ENCODE measurements at places on chromosomes 4 and X. TPM values are rescaled to one million over a fixed set of nuclear protein-coding genes. Genes with fewer than 3 reads are reported as not detected.

DGAT2L6 gene
- total RNA-seq, result not detected

- DNase-seq, result no peak
These were observed 48.4 kb downstream of the ARFIP1 start for GRCh38 chr4:152828122-152828521.

EGF gene
- total RNA-seq, result 12.3 TPM

RTL3 gene
- 1.3 TPM for total RNA-seq

- peak; percentile 57 for DNase-seq
These were observed 532 bp downstream of the ZNF827 start for GRCh38 chr4:145937971-145938611.

- no peak for DNase-seq
These were observed 5.6 kb upstream of the KANTR start for GRCh38 chrX:53088136-53088974.

DNA sequence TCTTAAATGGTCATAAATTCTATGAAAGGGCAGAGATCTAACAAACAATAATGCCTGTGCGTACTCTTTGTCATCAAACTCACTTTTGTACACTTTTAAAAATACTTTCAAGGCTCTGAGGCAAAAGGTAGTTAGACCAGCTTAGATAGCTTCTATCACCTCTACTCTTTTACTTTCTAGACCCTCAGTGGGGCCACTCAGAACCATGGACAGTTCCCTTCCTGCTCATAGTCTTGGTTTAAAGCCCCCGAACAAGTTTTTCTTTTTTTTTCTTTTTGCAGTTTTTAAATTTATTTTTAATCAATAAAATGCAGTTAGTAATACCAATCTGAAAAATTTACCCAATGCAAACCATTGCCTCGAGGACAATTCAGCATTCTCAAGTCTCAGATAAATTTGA is 460.5 kb upstream of the CNKSR2 start:
- DNase-seq, result peak; percentile 33

GRCh38 chr4:133550436-133550835 is 401.3 kb downstream of the PCDH10 start:
- no peak for DNase-seq

GRCh38 chr4:26065833-26066232 is 151.8 kb downstream of the SMIM20 start:
- no peak for DNase-seq

DNA sequence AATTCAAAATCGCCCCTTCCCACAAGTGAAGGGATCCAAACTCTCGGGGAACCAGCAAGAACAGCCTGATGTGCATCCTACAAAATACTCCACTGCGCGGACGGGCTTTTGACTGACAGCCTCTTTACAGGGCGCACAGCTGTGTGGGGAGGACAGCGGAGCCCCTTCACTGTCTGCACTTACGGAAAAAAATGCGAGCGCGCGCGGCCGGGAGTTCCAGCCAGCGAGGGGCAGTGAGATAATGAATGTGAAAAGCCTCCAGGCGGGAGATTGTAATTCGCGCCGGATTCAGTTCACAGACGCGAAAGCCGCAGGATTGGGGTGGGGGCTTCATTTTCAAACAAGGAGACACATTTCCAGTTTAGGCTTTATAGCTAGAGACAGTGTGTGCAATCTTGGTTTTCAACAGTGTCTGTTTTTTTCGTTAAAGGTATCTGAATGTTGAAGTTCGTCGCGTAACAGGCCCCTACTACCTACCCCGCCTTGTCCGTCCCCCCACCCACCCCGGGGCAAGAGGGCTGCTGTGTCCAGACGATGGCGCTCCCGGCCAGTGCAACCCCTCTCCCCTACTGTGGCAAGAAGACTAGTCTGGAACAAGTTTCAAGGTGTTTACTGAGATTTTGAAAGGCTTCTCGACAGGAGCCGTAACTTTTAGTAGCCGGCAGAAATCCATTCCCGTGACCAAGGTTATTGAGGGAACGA is 1.7 kb upstream of the GPR50 start:
- DNase-seq, result no peak

CTBP1 gene
- total RNA-seq, result 179 TPM

TRO gene
- 78.0 TPM for total RNA-seq

DNA sequence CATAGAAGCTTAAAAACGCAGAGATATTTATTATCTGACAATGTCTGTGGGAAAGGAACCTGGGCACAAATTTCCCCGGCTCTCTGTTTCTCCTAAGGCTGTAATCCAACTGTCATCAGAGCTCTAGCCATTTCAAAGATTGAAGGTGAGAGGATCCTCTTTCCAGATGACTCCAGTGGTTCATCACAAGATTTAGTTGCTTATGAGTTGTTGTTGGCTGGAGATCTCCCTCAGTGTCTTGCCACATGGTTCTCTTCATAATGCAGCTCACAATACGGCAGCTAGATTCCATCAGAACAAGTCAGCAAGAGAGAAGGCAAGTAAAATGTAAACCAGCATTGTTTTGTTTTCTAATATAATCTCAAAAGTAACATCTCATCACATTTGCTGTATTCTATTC is 369.4 kb downstream of the GASK1B start:
- no peak for DNase-seq

DNA sequence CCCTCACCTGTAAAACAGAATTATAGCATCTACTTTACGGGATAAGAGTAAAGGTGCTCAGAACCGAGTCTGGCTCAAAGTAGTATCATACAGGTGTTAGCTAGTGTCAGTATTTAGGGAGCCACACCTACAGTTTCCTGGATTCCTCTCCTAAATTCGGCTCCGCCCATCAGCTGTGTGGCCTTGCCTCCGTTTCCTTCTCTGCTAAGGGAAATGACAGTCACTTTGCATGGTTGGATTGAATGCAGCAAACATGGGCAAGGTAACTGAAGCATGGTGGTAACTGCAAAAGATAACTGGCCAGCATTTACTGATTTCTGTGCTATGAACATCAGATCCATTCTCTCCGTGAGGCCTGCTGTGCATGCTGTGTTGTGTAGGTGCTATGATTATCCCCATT is 2.8 kb downstream of the PPP1R3F start:
- no peak for DNase-seq

MAGIX gene
- total RNA-seq, result 4.8 TPM

PARM1 gene
- total RNA-seq, result 1.3 TPM

DNA sequence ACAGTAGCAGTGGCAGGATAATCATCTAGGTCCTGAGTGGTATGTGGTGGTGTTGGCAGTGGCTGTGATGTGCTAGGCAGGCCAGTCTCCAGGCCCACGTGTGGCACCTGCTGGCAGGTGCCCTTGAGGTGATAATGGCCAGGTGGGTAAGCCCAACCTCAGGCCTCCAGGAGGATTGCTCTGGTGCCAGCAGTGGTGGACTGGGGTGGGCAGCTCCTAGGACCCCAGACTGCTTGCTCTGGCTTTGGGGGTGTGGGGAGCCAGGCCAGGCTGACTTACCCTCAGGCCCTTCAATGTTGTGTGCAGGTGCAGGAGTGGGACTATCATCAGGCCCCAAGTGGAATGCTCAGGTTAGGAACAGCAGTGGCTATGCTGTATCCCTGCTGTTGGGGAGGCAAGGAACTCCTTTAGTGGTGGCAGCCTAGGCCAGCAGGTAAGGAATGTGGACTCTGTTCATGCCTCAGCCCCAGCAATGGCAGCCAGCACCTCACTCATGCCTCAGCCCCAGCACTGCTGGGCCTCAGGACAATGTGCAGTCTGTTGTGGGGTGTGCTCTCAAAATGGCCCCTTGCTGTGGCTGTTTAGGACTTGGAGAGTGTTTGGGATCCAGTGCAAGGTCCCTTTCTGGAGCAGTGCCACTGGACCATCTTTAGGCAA is 24.3 kb downstream of the SERPINA7 start:
- no peak for DNase-seq

DNA sequence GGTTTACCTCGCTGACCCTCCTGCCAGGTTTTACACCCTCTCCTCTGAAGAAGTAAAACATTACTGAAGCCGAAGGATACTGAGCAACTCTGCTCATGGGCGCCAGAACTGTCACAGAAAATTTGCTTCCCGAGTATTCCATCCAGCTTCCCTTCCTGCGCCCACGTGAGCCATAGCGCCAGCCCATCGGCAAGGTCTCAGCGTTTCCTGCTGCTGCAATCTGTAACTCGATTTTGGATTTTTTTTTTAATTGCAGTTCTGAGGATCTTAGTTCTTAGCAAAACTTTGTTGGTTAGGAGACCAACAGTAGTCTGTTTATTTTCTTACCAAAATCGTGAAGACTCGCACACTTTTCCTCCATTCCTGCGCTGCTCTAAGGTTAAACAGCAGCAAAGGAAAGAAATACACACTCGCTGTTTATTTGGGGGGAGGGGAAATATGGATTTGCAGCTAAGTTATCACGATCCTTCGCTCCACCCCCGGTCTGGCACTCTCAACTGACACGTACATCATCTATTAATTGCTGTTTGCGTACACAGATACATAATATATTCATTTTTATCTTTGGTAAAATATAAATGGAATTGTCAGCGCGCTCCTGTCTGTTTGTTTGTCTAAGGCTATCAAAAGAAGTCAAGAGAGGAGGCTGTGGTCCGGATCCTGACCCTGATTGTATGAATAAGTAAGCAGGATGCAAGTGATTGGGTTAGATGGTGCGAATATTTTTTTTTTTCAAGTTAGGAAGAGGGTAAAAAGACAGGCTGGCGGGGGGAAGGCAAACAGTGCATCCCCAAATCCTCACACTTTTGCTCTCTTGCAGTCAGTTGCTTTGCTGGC is at the start of gene TLL1:
TSS of gene TLL1 (plus strand) at position 777 of the 837 bp plus-strand sequence. CDS start 668 bp downstream, outside the sequence.
- DNase-seq, result peak; percentile 11

- DNase-seq, result no peak
These were observed 31.0 kb downstream of the TMEM131L start for GRCh38 chr4:153497091-153497531.

SOWAHD gene
- total RNA-seq, result 0.31 TPM

GRCh38 chr4:153785910-153786721 is 2.8 kb downstream of the SFRP2 start:
- peak; percentile 47 for DNase-seq

DNA sequence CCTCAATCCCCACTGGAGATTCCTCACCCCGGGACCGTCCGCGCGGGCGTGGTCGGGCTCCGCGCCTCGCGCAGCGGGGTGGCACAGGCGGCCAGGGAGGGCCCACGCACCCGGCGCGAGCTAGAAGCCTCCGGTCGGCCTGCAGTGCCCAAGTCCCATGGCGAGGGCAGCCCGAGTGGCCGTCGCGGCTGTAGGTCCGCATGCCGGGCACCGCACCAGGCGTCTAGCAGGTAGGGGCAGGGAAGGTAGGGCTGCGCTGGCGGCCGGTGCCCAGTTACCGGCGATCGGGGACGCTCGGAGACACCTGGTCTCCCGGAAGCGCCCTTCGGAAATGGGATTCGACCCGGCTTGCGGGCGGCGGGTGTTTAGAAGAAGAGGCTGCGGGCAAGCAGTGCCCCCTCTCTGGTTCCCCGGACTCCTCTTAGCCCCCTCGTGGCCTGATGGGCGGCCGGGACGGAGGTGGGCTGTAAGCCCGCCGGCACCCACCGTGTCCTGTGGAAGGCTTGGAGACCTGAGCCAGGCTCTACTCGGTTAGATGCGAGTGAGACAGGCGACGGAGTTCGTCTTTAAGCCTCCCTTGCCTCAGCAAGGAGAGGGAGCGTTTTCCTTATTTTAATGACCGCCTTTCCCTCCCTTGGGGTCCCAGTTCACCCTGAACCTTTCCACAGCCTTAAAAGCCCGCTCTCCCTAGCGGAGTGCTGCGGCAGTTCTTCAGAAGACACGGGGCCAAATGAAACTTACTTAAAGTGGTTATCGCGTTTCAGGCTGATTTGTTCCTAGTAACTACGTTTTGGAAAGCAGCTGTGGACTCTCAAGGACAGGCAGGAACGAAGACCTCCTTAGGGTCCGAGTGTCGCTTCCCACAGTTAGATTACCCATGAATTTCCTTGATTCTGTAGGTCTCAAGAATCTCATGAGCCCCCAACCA is 821 bp downstream of the SLITRK2 start:
- DNase-seq, result no peak

DNA sequence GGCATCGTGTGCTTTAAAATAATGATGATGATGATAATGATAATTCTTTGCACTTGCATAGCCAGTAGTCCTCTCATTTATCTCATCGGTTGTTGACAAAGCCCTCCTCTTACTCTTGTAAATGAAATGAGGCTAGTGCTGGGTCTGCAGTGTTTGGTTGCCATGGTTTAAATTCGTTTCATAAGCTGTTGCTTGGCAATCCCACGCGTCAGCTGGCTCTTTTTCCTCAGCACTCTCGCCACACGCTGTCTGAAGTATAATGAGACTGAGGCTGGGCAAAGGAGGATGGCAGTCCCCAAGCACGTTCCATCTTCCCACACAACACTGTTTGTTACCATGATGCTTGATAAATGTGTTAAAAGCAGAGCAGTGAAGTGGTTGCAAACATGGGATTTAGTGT is 15.5 kb downstream of the PAGE4 start:
- DNase-seq, result peak; percentile 3

- peak; percentile 27 for DNase-seq
These were observed 2.3 kb downstream of the GPR173 start for GRCh38 chrX:53050841-53051240.

GRCh38 chrX:40132751-40133150 is 35.0 kb upstream of the BCOR start:
- DNase-seq, result peak; percentile 80

DNA sequence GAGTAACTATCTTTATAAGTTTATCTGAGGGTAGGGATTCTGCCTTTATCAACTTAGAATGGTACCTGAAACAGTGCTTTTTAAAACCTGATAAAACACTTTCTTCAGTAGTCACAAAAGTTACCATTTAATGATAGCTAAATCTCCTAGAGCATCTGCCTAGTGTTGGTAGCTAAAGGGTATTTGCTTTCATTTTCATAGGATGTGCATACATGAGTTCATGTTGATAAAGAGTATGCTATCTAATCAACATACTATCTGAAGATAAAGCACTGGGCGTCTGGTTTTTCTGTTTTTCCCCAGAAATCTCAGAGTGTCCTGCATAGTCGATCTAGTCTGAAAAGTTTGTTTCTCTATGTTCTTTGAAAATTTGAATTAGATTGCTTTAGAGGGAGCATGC is 75.1 kb downstream of the ADGRL3 start:
- DNase-seq, result no peak

DNA sequence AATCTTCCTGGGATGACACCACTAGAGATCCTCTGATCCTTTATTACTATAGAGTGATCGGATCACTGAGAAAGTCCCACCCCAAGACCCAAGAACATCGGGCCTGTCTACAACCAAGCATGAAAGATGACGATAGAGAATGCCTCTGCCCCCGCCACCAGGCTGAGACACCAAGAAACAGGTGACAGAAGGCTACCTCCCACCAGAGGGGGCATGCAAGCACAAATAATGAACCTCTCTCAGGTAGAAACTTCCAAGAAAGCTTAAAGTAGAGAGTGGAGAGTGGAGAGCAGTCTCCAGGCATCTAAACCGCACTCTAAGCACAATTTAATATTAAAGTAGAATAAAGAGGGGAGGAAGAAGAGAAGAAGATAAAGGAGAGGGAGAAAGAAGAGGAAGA is 402.6 kb downstream of the INPP4B start:
- no peak for DNase-seq

DNA sequence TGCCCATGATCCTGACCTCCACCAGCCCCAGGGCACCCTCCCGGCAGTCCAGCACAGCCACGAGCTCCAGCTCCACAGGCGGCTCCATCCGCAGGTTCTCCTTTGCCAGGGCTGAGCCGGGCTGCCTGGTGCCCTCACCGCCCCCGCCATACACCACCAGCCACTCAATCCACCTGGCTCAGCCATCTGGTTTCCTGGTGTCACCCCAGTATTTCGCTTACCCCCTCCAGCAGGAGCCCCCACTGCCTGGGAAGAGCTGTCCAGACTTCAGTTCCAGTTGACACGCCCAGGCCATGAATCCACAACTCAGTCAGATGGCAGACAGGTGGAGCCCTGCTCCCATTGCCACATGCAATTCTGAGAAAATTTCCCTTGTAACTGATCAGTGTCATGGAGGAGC is 3.9 kb downstream of the SHISA3 start:
- no peak for DNase-seq
